Ascending aorta (tissue), 2 donors: ENCODE measurements at places on chromosomes 3 and 15. TPM values are rescaled to one million over a fixed set of nuclear protein-coding genes. Genes with fewer than 3 reads are reported as not detected.

The ZNF660 gene
- total RNA-seq: 0.43 TPM

GRCh38 chr3:105534491-105534890 is 167.8 kb downstream of the ALCAM start:
- DNase-seq: no peak

DNA sequence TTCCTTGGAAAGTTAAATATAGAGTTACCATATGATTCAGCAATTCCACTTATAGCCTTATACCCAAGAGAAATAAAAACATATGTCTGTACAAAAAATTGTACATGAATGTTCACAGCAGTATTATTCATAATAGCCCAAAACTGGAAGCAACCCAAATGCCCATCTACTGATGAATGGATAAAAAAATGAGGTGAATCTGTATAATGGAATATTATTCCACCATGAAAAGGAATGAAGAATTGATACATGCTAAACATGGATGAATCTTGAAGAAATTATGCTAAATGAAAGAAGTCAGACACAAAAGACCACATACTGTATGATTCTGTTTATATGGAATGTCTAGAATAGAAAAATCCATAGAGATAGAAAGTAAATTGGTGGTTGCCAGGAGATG is 61.4 kb downstream of the TTC23 start:
- no peak for DNase-seq

DNA sequence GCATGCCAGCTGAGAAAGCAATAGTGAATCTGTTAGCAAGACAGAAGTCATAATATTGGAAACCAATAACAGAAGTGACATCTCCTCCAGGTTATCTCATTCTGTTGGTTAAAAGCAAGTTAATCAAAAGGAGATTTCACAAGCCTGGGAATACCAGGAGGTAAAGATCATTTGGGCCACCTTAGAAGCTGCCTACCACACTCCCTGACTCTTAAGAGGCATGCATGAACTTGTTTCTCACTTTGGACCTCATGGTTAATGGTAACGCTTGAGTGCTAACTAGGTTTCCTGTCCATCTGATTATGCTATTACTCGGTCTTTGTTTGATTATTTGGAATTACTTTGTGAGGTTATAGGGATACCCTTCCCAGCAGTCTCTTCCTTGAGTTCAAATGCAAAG is 650.8 kb upstream of the SGO1 start:
- DNase-seq: no peak

DNA sequence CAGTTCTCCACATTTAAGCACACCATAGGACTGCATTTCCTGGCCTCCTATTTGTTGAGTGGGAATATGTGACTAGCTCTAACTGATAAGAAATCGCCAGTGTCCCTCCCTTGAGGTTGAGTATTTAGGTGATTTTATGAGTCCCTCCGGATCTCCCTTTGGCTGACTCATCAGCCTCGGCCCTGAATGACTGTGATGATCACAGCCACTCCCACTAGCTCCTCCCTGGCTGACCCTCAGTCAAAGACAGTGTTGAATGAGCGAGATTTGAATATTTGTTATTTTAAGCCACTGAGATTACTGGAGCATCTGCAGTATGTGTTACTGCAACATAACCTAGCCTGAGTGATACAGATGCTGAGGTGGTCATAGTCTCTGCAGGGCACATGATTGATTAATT is 515.3 kb downstream of the EPHB1 start:
- DNase-seq: no peak

- DNase-seq: no peak
Observed at GRCh38 chr3:142884531-142884930, 4.4 kb downstream of the PCOLCE2 start.

GRCh38 chr3:108088146-108088545 is 2.7 kb downstream of the CD47 start:
- DNase-seq: no peak

- no peak for DNase-seq
Observed at GRCh38 chr3:80040067-80040466, 272.3 kb upstream of the ROBO1 start.

GRCh38 chr3:139764069-139764905 is 86.5 kb upstream of the NMNAT3 start:
- no peak for DNase-seq
